ENCODE measurements at places on chromosomes 6 and 20.
A peak's percentile ranks its signal among the peaks of the same experiment; 100 is the strongest.

GRCh38 chr6:73739096-73739495, 43.1 kb downstream of the CD109 start:
- DNase-seq, result no peak

GRCh38 chr6:14706378-14706929, 539.4 kb upstream of the JARID2 start:
- DNase-seq, result no peak

- no peak for DNase-seq
These were observed 60.4 kb upstream of the QKI start for GRCh38 chr6:163354085-163354484.

DNA sequence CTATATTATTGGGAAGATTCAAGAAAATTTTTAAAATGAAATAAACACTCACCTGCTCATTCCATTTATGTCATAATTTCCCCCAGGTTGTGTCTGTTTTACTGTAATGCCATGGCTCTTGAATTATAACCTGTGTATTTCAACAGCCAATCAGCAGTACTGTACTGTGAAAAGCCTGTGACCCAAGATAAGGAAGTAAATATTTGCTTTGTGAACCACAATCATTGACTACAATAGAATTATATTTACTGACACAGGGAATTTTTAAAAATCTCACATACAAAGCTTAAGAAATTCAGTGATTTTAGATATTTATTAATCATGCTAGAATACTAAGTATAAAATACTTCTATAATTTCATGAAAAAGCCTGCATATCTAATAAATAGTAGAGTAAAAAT, 6.0 kb downstream of the RGS17 start:
- no peak for DNase-seq

GRCh38 chr20:44660581-44660980, 9.1 kb upstream of the ADA start:
- DNase-seq, result no peak

GRCh38 chr6:79872986-79873385, 74.4 kb downstream of the ELOVL4 start:
- DNase-seq, result no peak

GRCh38 chr6:126718600-126719327, 378.8 kb downstream of the CENPW start:
- no peak for DNase-seq

GRCh38 chr20:3383878-3384495, 23.5 kb downstream of the DNAAF9 start:
- no peak for DNase-seq

GRCh38 chr6:113854531-113855499, 2.3 kb upstream of the MARCKS start:
- no peak for DNase-seq

GRCh38 chr6:33599413-33599938, 19.4 kb upstream of the BAK1 start:
- DNase-seq, result no peak

DNA sequence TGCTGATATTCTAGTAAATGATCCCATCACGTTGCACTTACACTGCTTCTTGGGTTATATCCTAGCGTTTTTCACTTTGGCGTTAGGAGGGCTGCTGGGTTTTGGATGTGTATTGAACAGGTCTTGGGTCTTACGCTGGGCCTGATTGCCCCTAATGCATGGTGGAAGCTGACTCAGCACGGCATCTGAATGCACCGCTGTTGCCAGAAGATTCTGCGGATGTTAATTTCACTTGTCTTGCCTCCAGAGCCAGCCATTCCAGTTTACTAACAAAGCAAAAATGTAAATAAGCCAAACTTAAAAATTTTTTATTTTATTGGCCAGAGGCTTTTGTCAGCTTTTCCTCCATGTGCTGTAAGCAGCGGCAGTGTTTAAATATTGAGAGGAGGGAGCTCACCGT, 233.5 kb downstream of the TMEM242 start:
- DNase-seq, result no peak

DNA sequence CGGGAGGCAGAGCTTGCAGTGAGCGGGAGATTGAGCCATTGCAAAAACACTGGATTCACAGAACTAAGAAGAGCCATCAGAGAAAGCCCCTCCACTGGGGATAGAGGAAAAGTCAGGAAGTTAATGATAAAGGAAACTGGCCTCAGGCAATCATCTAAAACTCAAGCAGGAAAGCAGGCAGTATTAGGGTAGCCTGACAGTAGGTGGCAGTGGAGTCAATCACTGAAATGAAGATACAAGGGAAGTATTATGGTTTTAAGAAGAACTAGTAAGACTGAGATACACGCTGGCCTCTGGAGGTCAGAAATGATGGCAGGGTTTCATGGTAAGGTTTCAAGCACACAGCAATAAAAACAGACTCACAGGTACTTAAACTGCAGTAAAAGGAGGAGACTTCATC, 578.3 kb downstream of the HACE1 start:
- DNase-seq, result no peak

- no peak for DNase-seq
These were observed 132.4 kb downstream of the DTNBP1 start for GRCh38 chr6:15530411-15530810.

DNA sequence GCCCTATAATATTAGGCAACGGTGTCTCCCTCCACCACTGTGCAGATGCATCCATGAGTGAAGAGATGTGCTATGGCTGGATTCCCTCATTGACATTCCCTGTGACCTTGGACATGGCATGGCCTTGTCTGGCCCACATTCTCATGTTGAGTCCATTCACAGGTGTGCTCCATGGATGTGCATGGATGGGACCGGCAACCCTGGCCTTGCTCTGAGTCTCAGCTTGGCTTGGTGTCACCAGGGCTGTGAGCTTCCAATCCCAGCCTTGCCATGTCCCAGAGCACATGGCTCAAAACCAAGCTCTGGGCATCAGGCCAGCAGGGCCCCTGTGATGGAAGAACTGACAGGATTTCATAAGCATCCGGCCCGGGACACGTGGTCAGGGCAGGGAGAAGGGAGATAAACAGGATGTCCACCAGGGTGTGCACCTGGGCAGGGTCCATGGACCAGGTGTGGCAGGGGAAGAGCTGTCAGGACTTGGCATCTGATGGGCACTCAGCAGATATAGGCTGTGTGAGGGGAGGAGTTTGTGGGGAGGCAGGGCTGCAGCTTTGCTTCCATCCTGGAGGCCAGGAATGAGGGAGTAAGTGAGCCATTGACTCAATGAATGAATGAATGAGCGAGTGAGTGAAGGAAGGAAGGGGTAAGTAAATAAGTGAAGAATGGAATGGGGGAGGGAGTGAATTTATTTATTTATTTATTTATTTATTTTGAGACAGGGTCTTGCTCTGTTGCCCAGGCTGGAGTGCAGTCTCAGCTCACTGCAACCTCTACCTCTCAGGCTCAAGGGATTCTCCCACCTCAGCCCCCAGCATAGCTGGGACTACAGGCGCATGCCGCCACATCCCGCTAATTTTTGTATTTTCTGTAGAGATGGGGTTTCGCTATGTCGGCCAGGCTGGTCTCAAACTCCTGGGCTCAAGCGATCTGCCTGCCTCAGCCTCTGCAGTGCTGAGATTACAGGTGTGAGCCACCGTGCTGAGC, 15.7 kb downstream of the NRSN2 start:
- no peak for DNase-seq

GRCh38 chr6:5328800-5329199, 67.5 kb downstream of the FARS2 start:
- DNase-seq, result no peak

- DNase-seq, result no peak
These were observed 4.1 kb downstream of the ATP9A start for GRCh38 chr20:51763965-51764602.

DNA sequence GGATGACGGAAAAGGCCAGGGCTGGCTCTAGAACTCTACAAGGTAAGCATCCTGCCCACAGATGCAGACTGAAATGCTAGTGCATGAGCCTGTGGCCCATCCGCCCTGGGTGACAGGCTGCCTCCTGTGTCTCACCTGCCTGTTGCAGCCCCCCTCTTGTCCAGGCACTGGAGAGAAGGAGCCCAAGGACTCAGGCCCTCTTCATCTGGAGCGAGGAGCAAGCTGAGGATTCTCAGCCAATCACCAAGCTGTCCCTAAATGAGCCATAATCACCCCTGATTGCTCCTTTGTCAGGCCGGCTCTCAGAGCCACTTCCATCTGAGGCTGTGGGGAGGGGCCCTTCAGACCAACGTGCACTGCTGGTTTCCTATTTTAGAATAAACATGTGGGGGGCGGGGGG, 10.0 kb upstream of the SLC32A1 start:
- DNase-seq, result no peak

DNA sequence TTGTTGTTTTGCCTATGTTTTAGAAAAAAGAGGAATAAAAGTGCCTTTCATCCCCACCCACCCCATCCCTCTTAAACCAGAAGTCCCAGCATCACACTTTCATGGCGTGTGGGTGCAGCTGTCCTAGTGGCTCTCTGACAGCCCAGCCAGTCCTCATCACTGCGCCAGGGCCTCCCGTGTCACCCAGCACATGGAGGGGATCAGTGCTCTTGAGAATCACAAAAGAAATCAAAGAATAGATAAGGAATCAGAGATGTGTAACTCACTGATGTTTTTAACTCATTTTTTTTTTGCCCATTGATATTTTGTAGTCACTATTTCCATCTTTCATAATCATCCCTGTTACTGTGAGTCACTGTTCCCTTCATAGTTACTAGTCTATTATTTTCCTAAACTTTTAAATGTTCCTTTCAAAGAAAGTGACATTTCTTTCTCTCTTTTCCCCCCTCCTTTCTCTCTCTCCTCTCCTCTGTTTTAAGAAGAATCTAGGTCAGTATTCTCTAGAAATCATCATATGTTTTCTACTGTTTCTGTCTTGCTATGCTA, 78.6 kb downstream of the AIG1 start:
- no peak for DNase-seq

GRCh38 chr20:58617158-58617557, 33.9 kb upstream of the STX16 start:
- DNase-seq, result no peak

- DNase-seq, result no peak
These were observed 116.4 kb downstream of the FLRT3 start for GRCh38 chr20:14220986-14221385.

- no peak for DNase-seq
These were observed 176.4 kb upstream of the CST7 start for GRCh38 chr20:24772667-24773066.

DNA sequence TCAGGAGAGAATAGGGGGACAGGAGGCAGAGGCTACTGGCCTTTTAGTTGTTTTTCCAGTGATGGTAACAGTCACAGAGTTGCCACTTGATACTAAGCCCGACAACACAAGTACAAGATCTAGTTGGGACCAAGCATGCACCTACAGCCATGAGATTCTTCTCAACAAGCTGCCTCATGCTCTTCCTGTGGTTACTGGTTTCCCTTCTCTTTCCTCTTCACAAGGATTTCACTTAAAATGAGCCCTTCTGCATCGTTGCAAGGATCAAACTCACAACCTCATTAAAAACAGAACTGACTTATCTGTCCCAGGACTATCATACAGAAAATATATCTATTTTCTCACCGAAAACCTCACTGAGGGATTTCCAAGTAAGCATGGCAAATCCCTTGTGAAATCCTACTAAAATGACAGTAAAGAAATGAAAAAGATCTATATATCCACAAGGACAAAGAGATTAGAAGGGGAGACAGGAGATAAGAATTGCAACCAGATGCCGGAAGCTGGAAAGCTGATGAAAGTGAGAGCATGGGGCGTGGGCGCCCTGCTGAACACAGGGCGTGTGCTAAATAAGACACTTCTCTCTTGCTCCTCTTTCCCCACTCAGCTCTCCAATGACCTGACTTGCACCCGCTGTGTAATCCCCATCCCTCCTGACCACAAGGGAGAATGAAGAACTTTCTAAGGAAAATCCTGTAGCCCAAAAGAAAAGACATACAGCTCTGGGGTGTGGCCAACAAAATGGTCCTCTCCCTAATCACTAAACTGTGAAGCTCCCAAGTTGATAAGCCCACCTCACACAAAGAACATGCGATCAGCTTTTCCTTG, 13.4 kb downstream of the MTFR2 start:
- DNase-seq, result no peak

- no peak for DNase-seq
These were observed at the start of gene CDC40 for GRCh38 chr6:110180228-110181008. CDC40 (plus strand) TSS chr6:110180427; CDS start chr6:110180445, 18 bp downstream.

- peak; percentile 52 for DNase-seq
These were observed 32.9 kb downstream of the HM13 start for GRCh38 chr20:31547017-31547675.

Measured in stimulated activated CD4-positive, alpha-beta T cell treated with anti-CD3 and anti-CD28 coated beads, Interleukin-1b, Interleukin-23, amount 100 ng/mL, for 1 hour (primary cell).